Fibroblast of lung (primary cell): ENCODE measurements at places on chromosomes 2 and 18.

DNA sequence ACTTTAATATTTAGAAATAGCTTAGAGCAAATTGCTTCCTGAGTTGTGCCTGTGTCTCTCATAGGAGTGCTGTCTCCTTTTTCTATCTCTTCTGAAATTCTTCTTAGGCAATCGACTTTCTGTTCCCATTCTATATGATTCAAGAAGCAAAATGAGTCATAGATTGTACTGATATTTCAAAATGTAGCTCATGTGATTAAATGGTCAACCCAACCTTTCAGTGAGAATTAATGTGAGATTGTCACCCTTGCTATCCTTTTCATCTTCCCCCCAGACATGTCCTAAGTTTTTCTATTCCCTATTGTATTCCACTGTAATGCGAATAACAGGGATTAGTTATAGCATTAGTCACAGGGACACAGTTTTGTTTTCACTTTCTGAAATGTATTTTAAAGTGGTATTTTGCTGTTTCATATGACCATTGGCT is 413.6 kb downstream of the THSD7B start:
- no peaks in the 10 kb centered on the region for H3K4me1 ChIP-seq
- peak; percentile 60 for DNase-seq
- H3K27me3 ChIP-seq: no peaks in the 10 kb centered on the region
- H3K27ac ChIP-seq: no peak overlapping the region
- no peak overlapping the region for H3K4me3 ChIP-seq
- no peaks in the 10 kb centered on the region for H3K36me3 ChIP-seq

DNA sequence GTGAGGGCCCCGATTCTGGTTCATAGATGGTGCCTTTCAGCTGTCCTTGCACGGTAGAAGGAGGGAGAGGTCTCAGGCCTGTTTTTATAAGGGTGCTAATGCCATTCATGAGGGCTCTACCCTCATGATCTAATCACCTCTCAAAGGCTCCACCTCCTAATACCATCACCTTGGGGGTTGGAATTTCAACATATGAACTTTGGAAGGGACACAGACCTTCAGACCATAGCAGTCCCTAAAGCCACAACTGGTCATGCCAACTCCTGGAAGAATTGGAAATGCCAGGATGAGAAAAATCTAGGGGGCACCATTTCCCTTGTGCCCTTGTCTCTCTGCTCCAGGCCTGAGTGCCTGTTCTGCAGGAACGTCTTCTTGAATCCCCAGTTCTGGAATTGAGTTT is 124.8 kb upstream of the DAPL1 start:
- no peak overlapping the region for H3K4me3 ChIP-seq
- no peak overlapping the region for H3K27ac ChIP-seq
- peaks cover 7% of the 10 kb centered on the region for H3K36me3 ChIP-seq
- peaks cover 22% of the 10 kb centered on the region for H3K4me1 ChIP-seq
- DNase-seq: no peak

GRCh38 chr2:44560352-44560751 is 198.6 kb downstream of the CAMKMT start:
- no peak for DNase-seq
- no peaks in the 10 kb centered on the region for H3K27me3 ChIP-seq
- H3K27ac ChIP-seq: no peak overlapping the region
- H3K36me3 ChIP-seq: no peaks in the 10 kb centered on the region
- H3K4me1 ChIP-seq: no peaks in the 10 kb centered on the region

- no peak overlapping the region for H3K27ac ChIP-seq
- no peak overlapping the region for H3K4me3 ChIP-seq
- DNase-seq: no peak
- H3K36me3 ChIP-seq: no peaks in the 10 kb centered on the region
- no peaks in the 10 kb centered on the region for H3K4me1 ChIP-seq
Measured at GRCh38 chr2:207825045-207825954, 55.6 kb upstream of the FZD5 start.

- H3K27ac ChIP-seq: no peak overlapping the region
- DNase-seq: peak; percentile 87
- no peaks in the 10 kb centered on the region for H3K27me3 ChIP-seq
- H3K4me3 ChIP-seq: no peak overlapping the region
- H3K36me3 ChIP-seq: no peaks in the 10 kb centered on the region
- peaks cover 13% of the 10 kb centered on the region for H3K4me1 ChIP-seq
Measured at GRCh38 chr18:34650121-34650545, 60.0 kb upstream of the DTNA start.

- H3K4me1 ChIP-seq: peaks cover 5% of the 10 kb centered on the region
- no peaks in the 10 kb centered on the region for H3K27me3 ChIP-seq
- H3K4me3 ChIP-seq: no peak overlapping the region
- no peak overlapping the region for H3K27ac ChIP-seq
- no peaks in the 10 kb centered on the region for H3K36me3 ChIP-seq
- no peak for DNase-seq
Measured at GRCh38 chr2:144935736-144936135, 415.8 kb upstream of the ZEB2 start.
